Esophagus squamous epithelium (tissue), 5 donors: ENCODE measurements at places on chromosomes 1 and 21.

GRCh38 chr1:24754229-24754628, 9.0 kb downstream of the CLIC4 start:
- no peaks in the 10 kb centered on the region for H3K36me3 ChIP-seq
- H3K27ac ChIP-seq = no peak overlapping the region
- no peaks in the 10 kb centered on the region for H3K4me1 ChIP-seq
- H3K27me3 ChIP-seq = no peaks in the 10 kb centered on the region
- H3K4me3 ChIP-seq = no peak overlapping the region
- DNase-seq = no peak

- no peak overlapping the region for H3K4me3 ChIP-seq
- peaks cover 28% of the 10 kb centered on the region for H3K4me1 ChIP-seq
- H3K27ac ChIP-seq = no peak overlapping the region
Measured at GRCh38 chr1:14511166-14511680, 87.3 kb upstream of the KAZN start.

- H3K36me3 ChIP-seq = peaks cover 40% of the 10 kb centered on the region
- peaks cover 15% of the 10 kb centered on the region for H3K4me1 ChIP-seq
- DNase-seq = no peak
- H3K27ac ChIP-seq = no peak overlapping the region
- no peaks in the 10 kb centered on the region for H3K27me3 ChIP-seq
Measured at GRCh38 chr21:41431788-41432548, 5.9 kb downstream of the MX1 start.

- H3K36me3 ChIP-seq = no peaks in the 10 kb centered on the region
- no peak overlapping the region for H3K4me3 ChIP-seq
- H3K27ac ChIP-seq = no peak overlapping the region
- H3K4me1 ChIP-seq = peaks cover 16% of the 10 kb centered on the region
- no peak for DNase-seq
- no peaks in the 10 kb centered on the region for H3K27me3 ChIP-seq
Measured at GRCh38 chr1:225709101-225709500, 56.2 kb upstream of the ENAH start.

DNA sequence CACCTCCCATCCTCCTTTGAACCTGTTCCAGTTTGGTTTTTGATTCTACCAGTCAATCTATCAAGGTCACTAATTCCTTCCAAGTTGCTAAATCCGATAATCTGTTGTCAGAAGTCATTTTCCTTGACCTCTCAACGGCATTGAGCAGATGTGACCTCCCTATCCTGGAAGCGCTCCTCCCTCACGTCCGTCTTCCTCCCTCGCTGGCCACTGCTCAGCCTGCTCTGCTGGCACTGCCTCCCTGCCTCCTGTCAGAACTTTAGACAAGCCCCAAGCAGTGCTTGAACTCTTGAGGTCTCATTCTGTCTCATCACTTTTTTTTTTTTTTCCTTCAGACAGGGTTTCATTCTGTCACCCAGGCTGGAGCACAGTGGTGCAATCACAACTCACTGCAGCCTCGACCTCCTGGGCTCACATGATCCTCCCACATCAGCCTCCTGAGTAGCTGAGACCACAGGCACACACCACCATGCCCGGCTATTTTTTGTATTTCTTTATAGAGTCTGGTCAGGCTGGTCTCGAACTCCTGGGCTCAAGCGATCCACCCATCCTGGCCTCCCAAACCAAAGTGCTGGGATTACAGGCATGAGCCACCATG, 4.4 kb upstream of the ACOT7 start:
- no peak overlapping the region for H3K27ac ChIP-seq
- H3K4me1 ChIP-seq = peaks cover 4% of the 10 kb centered on the region
- no peaks in the 10 kb centered on the region for H3K27me3 ChIP-seq
